ENCODE measurements at places on chromosomes 1 and 21.

DNA sequence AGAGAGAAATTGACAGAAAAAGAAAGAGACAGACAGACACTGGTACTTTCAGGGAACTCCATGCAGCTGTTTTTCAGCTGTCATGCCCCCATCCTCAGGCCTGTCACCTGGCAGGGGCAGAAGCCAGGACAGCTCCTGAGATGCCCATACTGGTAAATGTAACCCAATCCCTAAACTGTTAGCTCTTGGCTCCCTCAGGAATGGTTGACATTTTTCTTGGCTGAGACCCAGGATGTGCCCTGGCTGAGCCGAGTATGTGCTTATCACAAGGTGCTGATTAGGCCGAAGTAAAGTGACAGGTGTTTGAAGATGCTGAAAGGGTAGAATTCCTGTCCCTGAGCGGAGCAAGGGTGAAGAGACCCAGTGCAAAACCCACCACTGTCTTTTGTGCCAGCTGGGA, 50.7 kb downstream of the PGM1 start:
- no peak for DNase-seq

DNA sequence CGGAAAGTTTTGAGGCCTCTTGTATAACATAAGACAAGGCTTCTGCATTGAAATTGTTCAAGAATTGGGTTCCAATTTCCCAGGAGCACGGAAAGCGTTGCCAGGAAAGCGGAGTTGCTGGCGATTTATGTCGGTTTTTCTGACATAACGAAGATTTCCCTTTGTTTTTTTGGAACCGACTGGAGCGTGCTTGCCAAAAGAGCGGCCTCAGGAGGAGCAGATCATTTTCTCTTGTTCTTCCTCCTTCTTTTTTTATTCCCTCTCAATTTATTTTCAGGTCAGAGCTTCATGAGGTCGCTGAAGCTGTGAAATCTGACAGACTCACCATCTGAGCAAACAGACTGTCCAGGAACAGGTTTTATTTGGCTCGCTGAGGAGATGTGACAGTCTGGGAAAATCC, 275.5 kb downstream of the CAMTA1 start:
- no peak for DNase-seq

GRCh38 chr1:212247179-212247721, 38.0 kb upstream of the PPP2R5A start:
- no peak for DNase-seq

DNA sequence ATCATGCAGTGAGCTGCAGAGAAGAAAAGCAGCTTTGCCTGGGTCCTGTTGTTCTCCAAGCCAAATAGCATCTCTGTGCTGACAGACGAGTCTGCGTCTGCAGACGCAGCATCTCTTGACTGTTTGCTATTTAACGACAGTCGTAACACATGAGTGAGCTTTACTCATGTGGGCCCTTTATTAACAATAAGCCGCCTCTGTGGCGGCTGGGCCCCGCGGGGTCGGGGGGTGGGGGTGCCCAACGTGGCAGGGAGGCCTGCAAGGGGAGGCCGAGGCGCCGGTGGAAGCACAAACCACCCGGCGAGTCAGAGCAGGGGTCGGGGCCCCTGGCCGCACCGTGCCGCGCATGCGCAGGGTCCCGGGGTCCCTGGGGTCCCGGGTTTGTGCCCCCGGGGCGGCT, 435.1 kb downstream of the KIF26B start:
- DNase-seq: no peak

DNA sequence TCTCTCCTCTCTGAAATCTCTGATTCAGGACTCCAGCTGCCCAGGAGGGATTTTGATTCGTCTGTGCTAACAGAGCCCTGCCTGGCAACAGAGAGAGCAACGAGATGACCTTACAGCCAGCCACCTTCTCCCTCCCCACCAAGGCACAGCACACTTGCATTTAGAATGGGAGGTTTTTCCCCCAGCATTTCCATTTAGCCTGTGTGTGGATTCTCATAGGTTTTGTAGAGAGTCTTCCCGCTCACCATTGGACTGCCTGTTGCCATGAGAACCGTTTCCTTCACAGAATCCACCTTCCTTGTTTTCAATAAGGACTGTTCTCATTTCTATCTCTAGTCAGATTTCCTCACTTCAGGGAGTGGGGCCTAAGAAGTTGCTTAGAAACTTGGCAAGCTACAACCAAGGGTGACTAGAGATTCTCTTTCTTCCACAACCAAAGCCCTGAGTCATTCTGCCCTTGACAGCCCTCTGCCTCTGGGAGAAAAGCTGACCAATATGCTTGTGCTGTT, 5.8 kb upstream of the IKBKE start:
- no peak for DNase-seq

- no peak for DNase-seq
Measured at GRCh38 chr1:235407419-235407818, 40.2 kb downstream of the TBCE start.

DNA sequence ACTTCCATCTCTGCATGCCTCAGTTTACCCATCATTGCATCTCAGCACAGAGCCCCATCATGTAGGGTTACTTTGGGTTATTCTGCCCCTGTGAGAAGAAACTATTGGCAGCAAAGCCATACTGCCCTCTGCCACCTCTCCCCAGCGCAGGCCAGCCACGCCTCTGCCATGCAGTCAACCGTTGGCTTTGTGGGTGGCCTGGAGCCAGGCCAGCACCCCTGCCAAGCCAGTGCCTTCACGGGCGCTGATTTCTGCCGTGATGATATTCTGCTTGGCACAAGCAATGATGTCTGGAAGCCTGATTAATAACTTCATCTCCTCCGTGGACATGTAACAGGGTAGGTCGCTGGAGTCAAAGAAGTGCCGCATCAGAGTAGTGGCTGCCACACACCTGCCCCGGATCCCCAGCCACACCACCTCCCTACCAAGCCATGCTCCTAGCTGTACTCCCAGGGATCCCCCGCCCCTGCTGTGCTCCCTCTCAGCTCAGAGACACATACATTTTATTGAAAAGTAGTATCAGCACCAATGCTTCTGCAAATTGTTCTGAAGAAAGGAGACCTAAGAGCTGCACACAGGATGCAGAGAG, 15.0 kb upstream of the CEP85 start:
- DNase-seq: no peak

DNA sequence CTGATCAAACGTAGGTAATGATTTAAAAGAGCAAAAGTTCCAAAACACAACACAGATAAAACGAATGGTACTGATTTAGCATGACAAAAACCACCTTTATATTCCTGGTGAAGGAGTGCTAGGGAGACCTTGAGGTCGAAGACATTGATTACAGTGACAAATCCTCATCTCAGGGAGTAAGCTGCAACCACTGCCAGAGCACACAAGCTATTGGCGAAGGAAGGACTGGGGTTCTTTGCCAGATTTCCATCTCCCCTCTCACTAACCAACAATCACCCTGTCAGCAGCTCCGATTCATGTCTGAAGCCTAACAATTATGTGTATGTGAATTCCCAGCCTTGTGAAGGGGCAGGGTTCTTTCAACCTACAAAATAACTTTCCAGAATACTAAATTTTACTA, 40.2 kb upstream of the DMRTB1 start:
- no peak for DNase-seq

GRCh38 chr1:36693161-36693525, 210.4 kb upstream of the CSF3R start:
- DNase-seq: no peak

DNA sequence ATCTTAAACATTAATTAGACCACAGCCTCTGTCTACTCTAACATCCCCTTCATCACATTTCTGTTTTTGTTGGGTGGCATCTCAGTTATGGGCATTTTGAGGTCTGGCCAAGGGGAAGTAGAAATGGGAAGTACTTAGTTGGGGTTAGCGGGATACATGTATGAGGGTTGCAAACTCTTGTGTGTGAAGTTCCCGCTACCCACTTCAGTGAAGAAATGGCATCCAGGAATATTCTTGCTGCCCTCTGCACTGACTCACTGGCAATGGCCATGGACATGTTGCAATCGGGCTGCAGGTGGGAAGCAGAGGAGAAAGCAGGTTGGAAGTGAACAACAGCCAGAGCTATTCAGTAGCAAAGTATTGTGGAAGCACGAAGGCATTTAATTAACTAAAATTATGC, 7.4 kb downstream of the CD48 start:
- no peak for DNase-seq

GRCh38 chr1:87231703-87232367, 96.8 kb upstream of the LMO4 start:
- no peak for DNase-seq

- DNase-seq: no peak
Measured at GRCh38 chr1:13700521-13701270, 708 bp downstream of the PRDM2 start.

DNA sequence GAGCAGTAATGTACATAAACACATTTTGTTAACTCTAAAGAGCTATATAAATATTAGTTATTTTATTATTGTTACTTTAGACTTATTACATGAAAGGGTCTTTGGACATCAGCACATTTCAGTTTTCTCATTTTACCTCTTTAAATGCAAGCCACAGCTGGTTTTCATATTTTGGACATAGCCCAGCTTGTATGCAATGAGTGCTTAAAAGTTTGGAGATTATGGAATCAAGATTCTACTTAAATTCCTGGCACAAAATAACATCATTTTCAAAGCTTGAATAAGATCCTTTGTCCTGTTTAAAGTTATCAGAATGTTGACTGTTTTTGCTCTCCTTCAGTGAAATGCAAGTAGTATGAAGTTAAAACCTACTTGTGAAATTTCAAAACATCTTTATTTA, 15.5 kb upstream of the LEPR start:
- no peak for DNase-seq

GRCh38 chr1:228059634-228060457, 22.7 kb upstream of the ARF1 start:
- DNase-seq: no peak

DNA sequence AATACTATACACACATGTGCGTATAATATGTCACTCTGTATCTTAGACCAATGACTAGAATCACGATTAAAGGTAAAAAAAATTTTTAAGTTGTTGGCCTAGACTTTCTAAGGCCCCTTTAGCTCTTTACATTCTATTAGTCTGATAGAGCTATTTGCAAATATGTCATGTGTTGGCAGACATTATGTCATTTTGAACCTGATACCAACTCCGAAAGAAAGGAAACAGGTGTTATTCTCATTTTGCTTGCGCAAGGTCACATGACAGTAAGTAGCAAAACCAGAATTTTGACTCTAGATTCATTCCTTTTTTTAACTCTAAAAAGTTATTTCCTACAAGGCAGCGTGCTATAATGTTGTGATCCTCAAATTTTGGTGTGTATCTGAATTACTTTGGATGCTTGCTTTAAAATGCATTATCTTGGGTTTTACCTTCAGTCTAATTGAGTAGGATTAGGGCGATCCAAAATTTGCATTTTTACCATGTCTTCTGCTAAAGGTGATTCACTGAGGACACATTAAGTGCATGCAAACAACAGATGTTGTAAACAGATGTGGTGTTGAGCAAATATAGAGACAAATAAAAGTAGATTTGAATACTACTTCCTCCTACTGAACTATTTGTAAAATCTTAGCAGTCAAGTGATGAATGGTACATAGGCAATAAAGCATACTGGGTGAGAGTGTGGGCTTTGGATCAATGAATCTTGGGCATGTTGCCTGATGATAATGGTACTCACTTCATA, 63.5 kb upstream of the KIAA1614 start:
- DNase-seq: no peak

DNA sequence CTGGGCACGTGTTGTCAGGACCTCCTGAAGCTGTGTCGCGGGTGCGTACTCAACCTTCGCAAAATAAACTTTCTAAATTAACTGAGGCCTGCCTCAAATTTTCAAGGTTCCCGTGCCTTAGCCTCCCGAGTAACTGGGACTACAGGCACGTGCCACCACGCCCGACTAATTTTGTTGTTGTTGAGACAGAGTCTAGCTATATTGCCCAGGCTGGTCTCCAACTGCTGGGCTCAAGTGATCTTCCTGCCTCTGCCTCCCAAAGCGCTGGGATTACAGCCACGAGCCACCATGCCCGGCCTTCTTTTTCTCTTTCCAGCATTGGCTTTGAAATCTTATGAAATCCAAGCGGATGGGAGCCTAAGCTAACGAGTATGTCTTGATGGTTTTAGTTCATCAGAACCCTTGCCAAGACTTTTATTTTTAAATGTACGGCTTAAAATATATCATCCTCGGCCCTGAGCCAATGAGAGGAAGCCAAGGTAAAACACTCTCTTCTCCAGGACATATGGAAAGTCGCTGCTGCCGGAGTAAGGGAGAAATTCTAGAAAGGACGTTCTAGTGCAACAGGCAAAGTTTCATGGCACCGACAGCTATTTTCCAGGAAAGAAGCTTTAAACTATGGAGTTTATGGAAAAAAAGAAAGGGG, 12.7 kb upstream of the ERVH48-1 start:
- no peak for DNase-seq

- no peak for DNase-seq
Measured at GRCh38 chr1:64922336-64922735, 44.0 kb downstream of the JAK1 start.

GRCh38 chr1:19443326-19443725, 42.0 kb downstream of the CAPZB start:
- no peak for DNase-seq

- DNase-seq: no peak
Measured at GRCh38 chr1:87279966-87280535, 48.6 kb upstream of the LMO4 start.

DNA sequence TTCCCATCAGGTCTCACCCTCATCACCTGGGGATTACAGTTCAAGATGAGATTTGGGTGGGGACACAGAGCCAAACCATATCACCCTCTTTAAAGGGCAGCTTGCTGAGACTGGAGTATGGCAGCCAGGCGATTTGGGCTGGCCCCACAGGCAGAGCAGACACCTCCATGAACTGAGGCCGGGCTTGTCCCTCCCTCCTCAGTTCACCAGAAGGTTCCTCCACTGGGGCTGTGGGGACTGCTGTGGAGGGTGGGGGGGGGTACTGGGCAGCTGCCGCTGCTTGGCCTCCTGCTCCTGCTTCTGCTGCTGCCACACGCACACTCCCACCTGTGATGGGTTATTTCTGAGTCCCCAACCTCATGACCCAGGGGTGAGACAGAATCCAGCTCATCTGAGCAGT, 53.9 kb upstream of the PDE9A start:
- DNase-seq: no peak
